Fibroblast of the aortic adventitia (primary cell): ENCODE measurements at places on chromosomes 16 and 17. TPM values are rescaled to one million over a fixed set of nuclear protein-coding genes. Genes with fewer than 3 reads are reported as not detected.
A peak's percentile ranks its signal among the peaks of the same experiment; 100 is the strongest.

DNA sequence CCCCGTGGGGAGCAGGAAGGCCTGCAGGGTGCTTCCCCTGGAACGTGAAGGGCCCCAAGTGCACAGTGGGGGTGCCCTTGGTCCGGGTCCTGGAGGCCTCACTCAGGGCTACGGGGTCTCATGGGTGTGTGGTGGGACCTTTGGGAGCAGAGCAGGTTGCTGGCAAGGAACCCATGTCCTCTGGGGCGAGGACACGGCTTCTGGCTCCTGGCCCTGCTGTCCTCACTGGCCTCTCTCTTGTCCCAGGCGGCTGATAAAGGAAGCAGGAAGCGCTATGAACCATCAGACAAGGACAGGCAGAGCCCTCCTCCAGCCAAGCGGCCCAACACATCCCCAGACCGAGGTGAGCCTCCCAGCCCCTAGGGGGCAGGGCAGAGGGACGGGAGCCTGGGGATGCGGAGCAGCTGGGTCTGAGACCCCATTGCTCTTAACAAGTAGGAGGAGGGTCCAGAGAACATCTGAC, 9.8 kb upstream of the IL17C start:
- no peak for DNase-seq

DNA sequence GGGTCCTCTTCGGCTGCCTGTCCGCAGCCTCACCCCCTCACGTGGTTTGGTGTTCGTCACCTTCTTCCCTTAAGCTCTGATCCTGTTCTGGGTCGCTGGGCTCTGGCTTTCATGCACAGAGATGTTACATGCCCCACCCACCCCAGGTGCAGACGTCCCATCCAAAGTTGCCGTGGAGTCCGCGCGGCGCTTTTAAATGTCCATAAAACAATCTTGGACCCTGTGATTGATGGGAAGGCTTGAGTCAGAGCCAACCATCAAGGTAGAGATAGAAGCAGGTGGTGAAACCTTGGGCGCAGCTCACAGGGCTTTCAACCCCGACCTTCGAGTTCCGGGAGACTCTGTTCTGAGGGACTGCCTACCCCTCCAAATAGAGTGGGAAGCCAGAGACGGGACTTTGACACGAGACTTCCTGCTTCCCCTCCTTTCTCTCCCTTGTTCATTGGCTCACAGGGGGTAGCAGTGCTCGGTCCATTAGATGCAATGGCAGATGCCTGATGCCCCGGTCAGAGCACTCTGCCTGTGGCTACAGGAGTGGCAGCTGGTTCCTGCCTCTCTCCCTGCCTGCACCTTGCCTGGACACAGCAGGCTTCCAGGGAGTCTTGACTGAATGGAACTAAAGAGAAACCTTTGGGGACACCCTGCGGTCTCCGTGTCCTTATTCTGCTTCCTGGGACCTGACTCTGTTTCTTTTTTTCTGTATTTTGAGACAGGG, 4.0 kb downstream of the ENGASE start:
- no peak for DNase-seq

DNA sequence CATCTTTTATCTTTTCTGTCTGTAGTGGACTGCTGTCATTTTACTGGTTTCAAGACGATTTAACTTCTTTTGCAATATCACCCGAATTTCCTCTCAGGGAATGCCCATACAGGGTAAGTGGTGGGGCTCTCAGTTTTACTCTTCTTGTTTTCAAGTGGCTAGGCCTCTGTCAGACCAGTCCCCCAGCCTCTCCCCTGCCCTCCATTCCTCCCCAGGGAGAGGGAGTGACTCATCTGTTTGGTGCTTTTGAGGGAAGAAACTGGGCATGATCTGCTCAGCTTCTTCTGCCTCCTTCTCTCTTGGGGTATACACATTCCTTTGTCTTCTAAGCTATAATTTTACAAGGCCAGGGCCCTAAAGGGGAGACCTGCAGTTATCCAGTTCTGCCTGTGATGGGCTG, 332.0 kb downstream of the CBLN1 start:
- DNase-seq: peak; percentile 21

DNA sequence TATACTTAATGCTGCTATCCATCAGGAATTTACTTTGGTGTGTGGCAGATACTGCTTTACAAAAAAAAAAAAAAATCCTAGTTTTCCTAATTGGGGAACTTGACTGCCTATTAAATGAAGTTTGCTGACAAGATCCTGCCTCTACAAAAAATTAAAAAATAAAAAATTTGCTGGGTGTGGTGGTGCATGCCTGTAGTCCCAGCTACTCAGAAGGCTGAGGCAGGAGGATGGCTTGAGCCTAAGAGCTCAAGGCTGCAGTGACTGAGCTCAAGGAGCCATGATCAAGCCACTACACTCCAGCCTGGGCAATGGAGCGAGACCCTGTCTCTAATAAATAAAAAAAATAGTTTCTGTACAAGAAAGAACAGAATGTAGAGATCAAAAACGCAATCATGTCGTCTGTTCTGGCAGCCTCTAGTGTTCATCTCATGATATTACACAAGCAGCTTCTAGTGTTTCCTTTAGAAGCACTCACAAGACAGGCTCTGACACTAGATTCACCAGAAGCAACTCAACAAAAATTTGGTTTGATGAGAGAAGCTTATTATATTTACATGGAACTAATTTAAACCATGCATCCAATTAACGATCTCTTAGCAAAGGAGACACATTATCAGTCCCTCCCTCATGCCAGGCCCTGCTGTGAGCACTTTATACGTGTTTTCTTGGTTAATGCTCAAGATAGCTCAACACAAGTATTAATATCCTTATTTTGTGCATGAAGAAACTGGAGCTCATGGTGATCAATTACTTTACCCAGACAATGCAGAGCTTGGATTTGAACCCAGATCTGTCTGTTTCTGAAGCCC, 6.8 kb upstream of the KRTAP17-1 start:
- DNase-seq: peak; percentile 77

DNA sequence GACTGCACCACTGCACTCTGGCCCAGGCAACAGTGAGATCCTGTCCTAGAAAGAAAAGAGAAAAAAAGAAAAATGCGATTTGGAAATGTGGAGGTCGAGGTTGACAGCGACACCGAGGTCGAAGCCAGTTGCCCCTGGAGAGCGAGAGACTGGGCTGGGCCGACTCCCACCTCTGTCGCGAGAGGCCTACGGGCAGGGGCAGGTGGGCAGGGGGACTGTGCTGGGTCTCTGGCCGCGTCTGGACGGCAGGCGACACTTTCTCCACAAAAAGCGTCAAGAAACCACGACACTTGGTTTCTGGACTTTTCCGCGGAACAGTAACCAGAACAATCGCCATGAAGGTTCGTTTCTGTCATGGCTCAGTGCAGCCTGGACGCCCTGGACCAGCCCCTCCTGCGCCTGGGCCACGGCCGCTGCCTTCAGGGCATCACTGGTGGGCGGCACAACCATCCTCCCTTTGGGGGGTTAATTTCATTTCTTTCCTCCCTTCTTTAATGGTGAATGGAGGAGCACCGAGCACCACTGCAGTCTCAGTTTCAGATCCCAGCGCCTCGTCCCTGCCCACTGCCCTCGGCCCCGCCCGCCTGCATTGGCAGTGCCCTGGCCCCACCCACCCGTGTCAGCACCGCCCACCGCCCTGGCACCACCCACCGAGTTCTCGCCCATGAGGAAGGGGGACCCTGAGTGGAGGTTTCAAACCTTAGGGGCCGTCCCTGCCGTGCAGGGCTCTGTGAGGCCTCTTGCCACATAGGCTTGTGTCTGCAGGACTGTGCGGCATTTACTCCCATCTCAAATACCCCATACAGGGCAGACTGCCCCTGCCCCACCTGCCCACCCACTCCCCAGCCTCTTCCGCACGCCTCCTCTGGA, 18.5 kb upstream of the CDH15 start:
- no peak for DNase-seq

The EVPLL gene
- total RNA-seq: not detected in 2 replicates
